ENCODE measurements at places on chromosomes 5 and 9. TPM values are rescaled to one million over a fixed set of nuclear protein-coding genes. Genes with fewer than 3 reads are reported as not detected.

- DNase-seq: no peak
These were observed 34.6 kb downstream of the RXRA start for GRCh38 chr9:134360897-134361296.

- DNase-seq: peak; percentile 79
These were observed 3.1 kb upstream of the GNPDA1 start for GRCh38 chr5:142015781-142016533.

The RFK gene
- 26.0 TPM for total RNA-seq

- DNase-seq: no peak
These were observed 65.6 kb downstream of the TEX10 start for GRCh38 chr9:100287186-100287585.

The SPINK6 gene
- total RNA-seq: not detected

The MCC gene
- 30.2 TPM for total RNA-seq

- DNase-seq: no peak
These were observed 25.9 kb downstream of the GFI1B start for GRCh38 chr9:133004091-133004998.

The AFAP1L1 gene
- 274 TPM for total RNA-seq

DNA sequence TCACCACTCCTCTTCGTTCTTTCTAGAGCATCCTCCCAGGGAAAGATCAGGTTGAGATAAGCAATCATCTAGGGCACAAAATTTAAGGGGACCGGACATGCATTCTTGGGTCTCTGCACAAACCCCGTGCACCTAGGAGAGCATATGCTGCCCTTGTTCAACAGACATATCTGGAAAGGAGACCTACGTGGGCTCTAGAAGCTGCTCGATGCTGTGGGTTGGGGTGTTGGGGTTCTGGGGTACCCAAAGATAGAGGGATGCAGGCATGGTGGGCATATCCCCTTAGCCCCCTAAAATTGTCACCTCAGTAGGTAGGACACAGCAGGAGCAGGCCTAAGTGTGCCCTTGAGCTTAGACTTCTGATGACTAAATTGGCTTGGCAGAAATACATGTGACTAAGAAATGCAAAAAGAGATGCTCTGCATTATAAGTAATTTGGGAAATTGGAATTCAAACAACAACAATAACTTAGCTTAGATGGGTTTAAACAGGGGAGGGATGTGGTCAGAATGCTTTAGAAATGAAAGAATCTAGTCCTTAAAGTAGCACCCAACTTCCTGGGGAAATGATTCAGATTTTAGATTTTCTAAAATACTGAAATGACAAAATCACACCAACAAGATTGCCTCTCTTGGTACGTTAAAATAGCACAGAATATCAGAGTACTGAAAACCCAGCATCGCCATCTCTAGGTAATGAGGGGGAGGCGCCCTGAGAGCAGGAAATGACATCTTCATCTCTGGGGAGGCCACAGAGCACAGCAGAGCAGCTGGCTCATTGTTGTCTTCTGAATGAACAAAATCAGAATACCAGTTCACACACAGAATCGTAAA is 172.3 kb downstream of the GNA14 start:
- no peak for DNase-seq

DNA sequence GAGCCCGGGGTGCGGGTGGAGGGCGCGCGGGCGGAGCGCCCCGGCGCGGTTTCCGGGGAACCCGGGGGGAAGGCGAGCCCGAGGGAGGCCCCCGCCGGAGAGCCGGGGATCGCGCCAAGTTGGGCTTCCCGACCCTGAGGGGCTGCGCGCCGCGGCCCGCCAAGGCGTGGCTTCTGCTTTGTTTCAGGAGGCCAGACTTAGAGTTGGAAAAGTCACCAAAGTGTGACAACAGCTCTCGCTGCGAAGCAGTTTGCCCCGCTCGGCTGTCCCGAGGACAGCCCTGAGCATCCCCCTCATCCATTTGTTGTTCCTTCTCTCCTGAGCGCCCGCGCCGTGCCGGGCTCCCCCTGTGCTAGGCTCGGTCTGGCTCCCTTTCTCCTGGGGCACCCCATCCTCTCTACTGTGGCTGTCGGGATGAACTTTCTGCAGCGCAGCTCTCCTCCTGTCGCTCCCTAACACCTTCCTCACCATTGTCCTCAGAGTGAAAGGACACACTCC is 410 bp downstream of the GLIPR2 start:
- DNase-seq: no peak

GRCh38 chr9:2854617-2855016 is 10.7 kb upstream of the PUM3 start:
- DNase-seq: no peak

- DNase-seq: no peak
These were observed 578.6 kb downstream of the RAB3C start for GRCh38 chr5:59161221-59162105.

DNA sequence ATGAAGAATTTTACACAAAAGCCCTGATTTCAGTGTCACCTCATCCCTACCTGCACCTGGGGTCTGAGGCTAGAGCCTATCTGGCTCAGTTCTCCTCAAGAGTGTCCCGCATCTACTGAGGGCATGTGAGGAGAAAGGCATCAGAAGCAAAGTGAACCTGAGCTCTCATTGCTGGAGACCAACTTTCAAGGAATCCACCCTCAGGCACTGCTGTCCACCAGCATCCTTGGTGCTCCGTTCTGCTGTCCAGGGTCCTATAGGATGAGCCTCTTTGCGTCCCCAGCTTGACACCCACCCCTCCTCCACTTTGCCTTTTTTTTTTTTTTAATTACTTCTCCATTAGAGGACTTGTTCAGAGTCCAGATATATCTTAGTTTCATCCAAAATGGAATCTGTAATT is 49.5 kb downstream of the CAMSAP1 start:
- DNase-seq: no peak

GRCh38 chr9:38003946-38004808 is 64.8 kb downstream of the SHB start:
- DNase-seq: no peak

DNA sequence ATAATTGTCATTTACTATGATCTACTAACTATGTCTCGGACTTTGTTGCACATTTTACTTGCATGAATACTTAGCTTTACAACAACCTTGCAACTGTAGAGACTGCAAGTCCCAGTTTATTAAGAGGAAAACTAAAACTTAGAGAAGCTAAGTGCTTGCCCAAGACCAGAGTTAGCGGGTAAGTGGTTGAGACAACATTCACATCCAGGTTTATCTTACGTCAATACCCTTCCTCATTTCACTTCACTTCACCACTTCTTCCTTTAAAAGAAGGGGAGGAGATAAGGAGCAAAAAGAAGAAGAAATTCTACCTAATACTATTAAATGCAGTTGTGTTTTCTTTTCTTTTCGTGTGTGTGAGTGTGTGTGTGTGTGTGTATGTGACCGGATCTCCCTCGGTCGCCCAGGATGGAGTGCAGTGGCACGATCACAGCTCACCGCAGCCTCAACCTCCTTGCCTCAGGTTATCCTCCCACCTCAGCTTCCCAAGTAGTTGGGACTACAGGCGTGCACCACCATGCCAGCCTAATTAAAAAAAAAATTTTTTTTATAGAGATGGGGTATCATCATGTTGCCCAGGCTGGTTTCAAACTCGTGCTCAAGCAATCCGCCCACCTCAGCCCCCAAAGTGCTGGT is 37.4 kb downstream of the MEGF9 start:
- no peak for DNase-seq

DNA sequence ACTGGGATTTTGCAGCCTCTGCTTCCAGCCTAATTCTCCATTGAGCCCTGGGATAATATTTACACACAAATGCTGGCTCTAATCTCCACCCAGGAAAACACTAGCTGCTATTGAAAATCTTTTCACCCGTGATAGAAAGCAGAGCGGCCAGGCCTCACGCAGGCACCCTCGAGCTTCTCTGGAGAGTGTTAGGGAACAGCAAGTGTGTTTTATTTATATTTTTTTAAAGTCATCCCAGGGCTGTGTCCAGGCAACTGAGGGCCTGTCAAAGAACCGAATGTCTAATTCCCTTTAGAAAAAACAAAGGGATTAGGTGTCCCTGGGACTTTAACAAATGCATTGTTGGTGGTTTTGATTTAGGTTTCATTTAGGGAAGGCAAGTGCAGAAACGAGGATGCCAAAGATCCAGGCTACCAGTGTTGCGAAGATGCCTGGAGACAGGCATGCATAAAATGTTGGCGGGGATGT is 51.2 kb upstream of the SPRY4 start:
- no peak for DNase-seq

The ERCC6L2 gene
- 42.5 TPM for total RNA-seq

GRCh38 chr9:88537761-88538091 is 2.7 kb downstream of the NXNL2 start:
- no peak for DNase-seq

DNA sequence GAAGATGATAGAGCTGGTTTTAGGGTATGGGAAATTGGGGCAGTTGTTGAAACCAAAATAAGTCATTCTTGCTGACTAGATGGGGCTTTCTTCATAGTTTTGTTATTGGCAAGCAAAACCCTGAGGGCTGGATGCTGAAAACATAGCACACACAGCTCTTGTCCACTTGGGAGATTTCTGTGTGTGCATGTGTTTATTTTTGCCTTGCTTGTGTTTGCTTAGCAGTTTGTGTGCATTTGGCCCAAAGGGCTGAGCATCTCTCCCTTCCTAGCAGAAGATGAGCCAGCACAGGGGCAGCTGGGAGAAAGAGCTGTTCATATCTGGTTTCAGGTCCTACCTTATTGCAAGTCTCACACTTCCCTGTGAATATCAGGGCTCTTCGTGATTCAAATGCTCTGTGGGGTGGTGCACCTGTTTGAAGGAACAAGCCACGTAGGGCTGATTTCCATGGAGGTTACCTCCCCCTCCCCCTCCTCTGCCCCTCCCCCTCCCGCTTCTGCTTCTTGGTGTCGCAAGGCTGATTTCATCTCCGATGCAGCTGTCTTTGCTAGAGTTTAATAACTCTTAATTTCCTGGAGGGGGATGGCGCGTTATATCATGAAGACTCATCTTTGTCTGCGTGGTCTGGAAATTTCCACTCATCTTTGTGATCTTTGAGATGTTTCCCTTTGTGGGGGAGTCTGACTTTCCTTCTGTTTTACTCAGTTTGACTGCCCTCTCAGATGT is 296.5 kb downstream of the ARHGAP26 start:
- DNase-seq: no peak

The MEIKIN gene
- total RNA-seq: not detected

The LRRC19 gene
- total RNA-seq: not detected

GRCh38 chr5:98231089-98231488 is 542.4 kb upstream of the RGMB start:
- no peak for DNase-seq

The CYLC2 gene
- not detected for total RNA-seq

The CARTPT gene
- total RNA-seq: not detected

The CLTA gene
- 389 TPM for total RNA-seq
